BJ (cell line): ENCODE measurements at places on chromosomes 2 and 18.

GRCh38 chr2:51624995-51625394 is 593.1 kb upstream of the NRXN1 start:
- DNase-seq = no peak

- no peak for DNase-seq
Observed at GRCh38 chr2:16691261-16691660, 25.6 kb upstream of the CYRIA start.

- DNase-seq = no peak
Observed at GRCh38 chr2:202102425-202103000, 29.5 kb downstream of the KIAA2012 start.

- DNase-seq = no peak
Observed at GRCh38 chr18:44036501-44036900, 644.2 kb upstream of the SETBP1 start.
